Activated T-cell treated with anti-CD3 and anti-CD28 coated beads, Interleukin-2, amount 50 U/mL, for 1 hour (primary cell): ENCODE measurements at places on chromosomes 7 and 10.

DNA sequence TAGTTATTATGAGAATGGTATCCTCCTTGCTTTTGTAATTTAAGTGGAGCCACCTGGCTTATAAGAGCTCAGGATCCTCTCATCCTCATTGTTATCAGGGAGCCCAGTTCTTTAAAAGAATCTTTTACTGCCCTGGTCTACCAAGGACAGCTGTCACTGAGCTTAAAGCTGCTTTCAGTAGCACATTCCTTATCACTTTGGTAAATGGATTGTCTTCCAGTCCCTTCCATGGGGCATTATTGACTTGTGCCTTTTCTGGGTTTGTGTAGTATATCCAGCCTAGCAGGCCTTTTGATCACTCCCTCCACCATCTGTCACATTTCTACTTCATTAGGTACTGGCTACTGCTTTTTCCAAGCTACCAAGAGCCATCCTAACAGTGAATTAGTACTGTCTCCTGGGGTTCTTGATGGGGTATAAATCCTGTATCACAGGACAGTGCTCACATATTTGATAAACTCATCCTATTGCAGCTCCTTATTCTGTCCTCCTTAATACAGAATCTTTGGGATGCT is 208.9 kb downstream of the TMEM26 start:
- DNase-seq = no peak

- no peak for DNase-seq
These were observed 322.4 kb downstream of the HGF start for GRCh38 chr7:81447351-81447952.

- no peak for DNase-seq
These were observed 131.4 kb downstream of the VIPR2 start for GRCh38 chr7:159013181-159013690.

GRCh38 chr10:91953600-91954160 is 30.1 kb downstream of the BTAF1 start:
- DNase-seq = no peak

GRCh38 chr7:127780489-127780888 is 128.5 kb downstream of the SND1 start:
- DNase-seq = no peak

DNA sequence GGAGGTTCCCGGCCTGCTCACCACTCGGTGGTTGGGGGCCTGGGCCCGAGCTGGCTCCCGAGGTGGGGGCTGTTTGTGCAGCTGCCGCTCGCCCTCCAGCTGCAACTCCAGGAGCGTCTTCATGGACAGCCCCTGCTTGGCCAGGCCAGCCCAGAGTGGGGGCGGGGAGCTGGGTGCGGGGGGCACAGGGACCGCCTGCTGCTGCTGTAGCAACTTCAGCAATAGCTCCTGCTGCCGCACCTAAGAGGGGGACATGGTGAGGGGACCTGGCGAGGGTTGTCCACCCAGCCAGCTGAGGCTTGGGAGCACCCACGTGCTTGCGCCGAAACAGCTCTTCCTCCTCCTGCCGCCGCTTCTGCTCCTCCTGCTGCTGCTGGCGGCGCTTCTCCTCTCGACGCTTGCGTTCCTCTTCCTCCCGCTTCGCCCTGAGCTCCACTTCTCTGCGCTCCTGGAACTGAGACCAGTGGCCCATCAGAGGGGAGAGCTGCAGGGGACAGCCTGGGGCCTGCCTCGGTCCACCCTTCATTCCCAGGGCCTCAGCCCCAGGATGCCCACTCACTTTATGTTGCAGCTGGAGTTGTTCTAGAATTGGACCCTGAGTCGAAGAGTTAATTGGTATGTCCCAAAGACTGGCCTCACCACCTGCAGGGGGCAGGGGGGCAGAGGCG is 9.6 kb downstream of the GNB2 start:
- DNase-seq = no peak

DNA sequence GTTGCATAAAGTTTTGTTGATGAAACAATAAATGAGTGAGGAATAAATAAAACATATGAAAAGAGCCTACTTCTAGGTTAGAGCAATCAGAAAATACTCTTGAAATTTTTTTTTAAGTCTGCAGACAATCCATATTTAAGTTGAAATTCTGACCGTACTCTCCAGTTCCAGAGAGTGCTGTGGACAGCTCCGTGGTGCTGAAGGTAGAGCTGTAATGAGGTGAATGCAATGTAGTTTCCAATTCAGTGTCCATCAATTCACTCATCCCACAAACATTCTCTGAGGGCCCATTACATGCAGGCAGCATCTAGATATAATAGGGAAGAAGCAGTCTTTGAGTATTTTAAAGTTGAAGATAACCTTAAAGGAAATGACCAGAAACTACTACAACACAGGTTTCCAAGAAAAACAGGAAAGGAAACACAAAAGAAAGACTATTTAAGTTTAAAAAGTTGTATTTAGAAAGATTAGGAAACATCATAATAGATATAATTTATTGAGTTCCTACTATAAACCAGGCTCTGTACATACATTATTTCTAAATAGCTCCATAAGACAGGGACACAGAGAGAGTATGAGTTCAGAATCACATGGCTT is 44.0 kb upstream of the CRTAC1 start:
- no peak for DNase-seq

DNA sequence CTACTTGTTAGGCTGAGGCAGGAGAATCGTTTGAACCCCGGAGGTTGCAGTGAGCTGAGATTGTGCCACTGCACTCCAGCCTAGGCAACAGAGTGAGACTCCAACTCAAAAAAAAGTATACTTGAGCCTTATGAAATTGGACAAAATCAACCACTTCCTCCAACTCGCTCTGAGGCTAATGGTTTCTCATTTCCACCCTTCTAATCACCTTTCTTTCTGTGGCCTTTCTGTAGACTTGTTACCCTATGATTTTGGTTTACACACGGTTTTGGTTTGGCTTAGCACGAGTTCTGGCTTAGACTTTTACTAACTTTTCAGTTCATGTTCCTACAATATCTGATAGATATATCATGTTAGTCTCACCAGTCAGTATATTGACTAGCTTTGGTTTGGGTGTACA is 152.0 kb downstream of the PHTF2 start:
- DNase-seq = no peak

DNA sequence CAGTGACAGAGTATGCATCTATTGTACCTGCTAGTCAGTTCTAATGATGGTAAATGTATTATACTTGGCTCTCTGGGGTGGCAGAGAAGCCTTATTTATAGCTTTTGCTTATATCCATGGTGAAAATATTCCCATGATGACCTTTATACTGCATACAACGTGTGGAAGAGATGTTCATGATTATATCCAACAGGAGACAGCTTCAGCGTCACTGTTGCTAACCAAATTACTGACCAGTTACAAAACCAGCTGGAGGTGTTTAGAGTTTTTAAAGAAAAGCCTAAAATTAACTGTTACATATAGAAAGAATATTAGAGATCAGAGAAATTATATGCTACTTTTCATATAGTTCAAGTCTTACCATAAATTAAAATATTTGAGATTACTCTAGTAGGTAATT is 280.8 kb downstream of the ETV1 start:
- DNase-seq = no peak

DNA sequence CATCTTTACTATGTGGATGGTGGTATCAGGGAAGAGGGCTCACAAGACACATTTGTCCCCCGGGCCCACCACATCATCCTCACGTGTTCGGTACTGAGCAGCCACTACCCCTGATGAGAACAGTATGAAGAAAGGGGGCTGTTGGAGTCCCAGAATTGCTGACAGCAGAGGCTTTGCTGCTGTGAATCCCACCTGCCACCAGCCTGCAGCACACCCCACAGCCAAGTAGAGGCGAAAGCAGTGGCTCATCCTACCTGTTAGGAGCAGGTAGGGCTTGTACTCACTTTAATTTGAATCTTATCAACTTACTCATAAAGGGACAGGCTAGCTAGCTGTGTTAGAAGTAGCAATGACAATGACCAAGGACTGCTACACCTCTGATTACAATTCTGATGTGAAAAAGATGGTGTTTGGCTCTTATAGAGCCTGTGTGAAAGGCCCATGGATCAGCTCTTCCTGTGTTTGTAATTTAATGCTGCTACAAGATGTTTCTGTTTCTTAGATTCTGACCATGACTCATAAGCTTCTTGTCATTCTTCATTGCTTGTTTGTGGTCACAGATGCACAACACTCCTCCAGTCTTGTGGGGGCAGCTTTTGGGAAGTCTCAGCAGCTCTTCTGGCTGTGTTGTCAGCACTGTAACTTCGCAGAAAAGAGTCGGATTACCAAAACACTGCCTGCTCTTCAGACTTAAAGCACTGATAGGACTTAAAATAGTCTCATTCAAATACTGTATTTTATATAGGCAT is 9.1 kb upstream of the CSGALNACT2 start:
- no peak for DNase-seq

GRCh38 chr10:17644485-17644943 is 563 bp downstream of the STAM start:
- DNase-seq = no peak

DNA sequence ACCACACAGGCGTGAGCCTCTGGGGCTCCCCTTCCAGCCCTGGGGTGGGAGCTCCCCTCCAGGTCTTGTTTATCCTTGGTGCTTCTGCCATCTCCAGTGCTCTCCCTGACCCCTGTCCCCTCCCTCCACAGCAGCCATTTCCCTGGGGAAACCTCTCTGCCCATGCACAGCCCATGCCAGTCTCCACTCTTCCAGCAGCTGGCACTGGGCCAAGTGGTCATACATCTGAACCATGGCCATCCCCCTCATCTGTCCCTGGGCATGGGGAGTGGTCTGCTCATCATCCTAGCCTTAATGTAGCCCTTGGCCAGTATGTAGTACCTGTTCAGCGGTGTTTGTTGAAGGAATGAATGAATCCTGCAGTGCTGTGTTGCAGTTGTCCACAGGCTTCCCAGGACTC is 172.4 kb upstream of the ZNF32 start:
- no peak for DNase-seq
